Type B pancreatic cell (in vitro differentiated cells): ENCODE measurements at places on chromosomes 1 and 21. TPM values are rescaled to one million over a fixed set of nuclear protein-coding genes. Genes with fewer than 3 reads are reported as not detected.

DNA sequence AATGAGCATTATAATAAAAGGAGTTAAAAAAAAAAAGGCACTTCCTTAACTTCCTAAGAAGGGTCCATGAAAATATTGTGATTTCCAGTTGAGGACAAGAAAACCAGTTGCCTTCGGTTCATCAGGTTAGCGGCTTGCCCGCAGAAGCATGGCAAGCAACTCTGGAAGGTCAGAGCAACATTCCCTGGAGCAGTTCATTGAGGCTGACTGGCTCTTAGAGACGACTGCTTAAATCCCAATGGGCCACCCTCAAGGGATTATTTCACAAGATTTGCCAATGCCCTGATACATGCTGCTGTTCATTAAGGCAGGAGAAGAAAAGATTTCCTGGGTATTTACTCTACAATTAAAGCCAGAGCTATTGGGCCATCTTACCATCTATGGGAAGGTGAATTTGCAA, 29.0 kb upstream of the CASQ2 start:
- no peak overlapping the region for H3K4me3 ChIP-seq
- DNase-seq = no peak
- no peaks in the 10 kb centered on the region for H3K27me3 ChIP-seq
- H3K4me1 ChIP-seq = peaks cover 10% of the 10 kb centered on the region
- no peak overlapping the region for H3K27ac ChIP-seq
- no peaks in the 10 kb centered on the region for H3K36me3 ChIP-seq

DNA sequence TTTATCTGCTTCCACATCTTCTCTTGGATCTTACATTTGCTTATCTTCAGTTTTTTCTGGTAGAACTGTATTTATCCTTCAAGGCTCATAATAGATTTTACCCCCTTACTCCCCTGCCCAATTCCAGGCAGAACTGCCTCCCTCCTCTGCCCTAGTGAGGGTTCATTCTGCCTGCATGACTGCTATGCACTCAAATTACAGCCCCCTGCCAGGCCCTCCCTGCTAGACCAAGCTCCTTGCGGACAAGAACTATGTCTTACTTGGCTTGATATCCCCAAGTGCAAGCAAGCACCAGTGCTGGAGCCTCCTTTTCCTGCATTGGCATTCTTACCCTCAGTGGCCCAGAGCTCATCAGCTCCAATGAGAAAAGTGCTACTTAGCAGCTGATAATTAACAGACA, 18.1 kb downstream of the MAPKAPK2 start:
- no peak overlapping the region for H3K4me3 ChIP-seq
- peaks cover 55% of the 10 kb centered on the region for H3K4me1 ChIP-seq
- no peaks in the 10 kb centered on the region for H3K36me3 ChIP-seq
- no peak for DNase-seq
- no peaks in the 10 kb centered on the region for H3K27me3 ChIP-seq
- peak overlapping the region; percentile 13 for H3K27ac ChIP-seq

Gene HSD3B2
- total RNA-seq = 1.2 and 6.1 TPM in 2 replicates

Gene LINGO4
- total RNA-seq = not detected in 2 replicates
